ENCODE measurements at places on chromosomes 1 and 21.

DNA sequence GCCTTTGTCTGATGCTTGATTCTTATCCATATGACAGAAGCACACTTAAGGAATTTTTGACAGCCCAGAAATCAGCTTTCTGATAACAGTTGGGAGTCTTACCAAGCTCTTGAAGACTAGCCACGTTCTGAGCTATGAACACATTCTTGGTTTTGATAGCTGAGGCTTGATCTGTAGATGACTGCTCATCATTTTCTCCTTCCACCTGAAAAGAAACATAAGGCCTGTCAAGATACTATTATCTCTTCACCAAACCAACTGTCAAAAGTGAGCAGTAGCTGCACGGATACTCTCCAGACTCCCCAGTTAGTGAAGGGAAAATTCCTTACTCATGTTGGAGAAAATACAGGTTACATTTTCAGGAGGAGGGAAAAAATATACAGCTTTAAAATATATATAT lies 12.2 kb downstream of the UBR4 start:
- DNase-seq: no peak

DNA sequence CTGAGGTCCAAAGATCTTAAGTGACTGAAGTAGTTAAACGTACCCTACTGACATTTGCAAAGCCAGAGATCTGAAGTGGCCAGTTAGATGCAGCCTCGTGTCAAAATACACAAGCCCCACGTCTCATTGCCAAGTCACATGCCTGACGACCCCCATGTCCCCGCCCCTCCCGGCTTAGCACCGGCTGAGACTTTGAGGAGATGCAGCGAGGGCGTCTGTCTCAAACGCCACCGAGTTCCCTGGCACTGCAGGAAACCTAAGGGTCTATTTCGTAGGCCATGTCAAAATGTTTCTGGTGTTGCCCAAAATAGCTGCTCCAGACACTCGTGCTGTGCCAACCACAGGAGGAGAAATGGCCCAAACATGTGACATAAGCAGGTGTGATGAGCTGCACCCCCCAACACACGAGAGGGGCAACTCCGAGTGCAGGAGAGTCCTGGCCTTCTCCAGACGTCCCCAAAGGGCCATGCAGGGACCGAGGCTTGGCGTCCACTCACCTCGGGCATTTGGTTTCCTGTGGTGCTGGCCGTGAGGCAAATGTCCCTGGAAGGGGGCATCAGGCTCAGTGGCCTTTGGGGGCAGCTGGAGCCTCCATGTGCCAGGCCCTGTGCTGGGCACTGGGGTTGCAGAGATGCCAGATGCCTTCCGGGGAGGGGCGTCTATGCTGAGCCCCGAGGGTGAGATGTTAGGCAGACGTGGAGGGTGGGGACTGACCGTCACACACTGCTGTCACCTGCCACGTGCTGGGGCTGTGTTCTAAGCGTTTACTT lies 67.0 kb downstream of the MATN1 start:
- no peak for DNase-seq

DNA sequence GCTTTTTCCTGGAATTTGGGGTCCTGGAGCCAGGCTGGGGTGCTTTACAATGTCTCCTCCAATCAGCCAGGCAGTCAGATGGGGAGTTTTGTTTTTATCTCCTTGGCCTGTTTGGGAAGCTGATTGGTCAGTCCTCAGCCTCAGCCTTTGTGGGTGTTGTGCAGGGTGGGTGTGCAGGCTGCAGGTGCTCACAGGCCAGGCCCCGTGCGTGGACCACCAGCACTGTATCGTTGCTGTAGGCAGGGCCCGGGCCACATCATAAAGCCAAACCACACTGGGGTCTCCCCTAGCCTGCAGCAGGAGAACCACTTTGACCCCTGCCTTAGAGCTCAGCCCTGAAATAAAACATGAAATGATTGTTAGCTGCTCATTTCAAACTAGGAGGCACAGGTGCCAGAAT lies 8.6 kb downstream of the PRDM16 start:
- DNase-seq: no peak

DNA sequence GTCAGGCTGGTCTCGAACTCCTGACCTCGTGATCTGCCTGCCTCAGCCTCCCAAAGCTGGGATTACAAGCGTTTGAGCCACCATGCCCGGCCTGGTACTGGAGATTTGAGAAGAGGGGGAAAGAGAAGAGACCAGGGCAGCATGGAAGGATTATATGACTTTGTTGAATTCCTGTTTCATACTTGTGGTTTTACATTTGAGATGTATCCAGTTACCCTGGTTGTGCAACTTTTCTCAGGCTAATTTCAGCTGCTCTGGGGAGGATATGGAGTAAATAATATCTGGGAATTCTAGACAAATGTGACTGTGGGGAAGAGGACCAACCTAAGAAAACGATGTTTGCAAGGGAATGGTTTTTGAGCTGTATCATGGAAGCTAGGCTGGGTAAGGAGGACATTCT lies 89.5 kb upstream of the GREM2 start:
- no peak for DNase-seq

GRCh38 chr1:15056515-15057285 lies 96.8 kb upstream of the TMEM51 start:
- DNase-seq: no peak

GRCh38 chr1:91450260-91450659 lies 45.6 kb upstream of the HFM1 start:
- DNase-seq: no peak

DNA sequence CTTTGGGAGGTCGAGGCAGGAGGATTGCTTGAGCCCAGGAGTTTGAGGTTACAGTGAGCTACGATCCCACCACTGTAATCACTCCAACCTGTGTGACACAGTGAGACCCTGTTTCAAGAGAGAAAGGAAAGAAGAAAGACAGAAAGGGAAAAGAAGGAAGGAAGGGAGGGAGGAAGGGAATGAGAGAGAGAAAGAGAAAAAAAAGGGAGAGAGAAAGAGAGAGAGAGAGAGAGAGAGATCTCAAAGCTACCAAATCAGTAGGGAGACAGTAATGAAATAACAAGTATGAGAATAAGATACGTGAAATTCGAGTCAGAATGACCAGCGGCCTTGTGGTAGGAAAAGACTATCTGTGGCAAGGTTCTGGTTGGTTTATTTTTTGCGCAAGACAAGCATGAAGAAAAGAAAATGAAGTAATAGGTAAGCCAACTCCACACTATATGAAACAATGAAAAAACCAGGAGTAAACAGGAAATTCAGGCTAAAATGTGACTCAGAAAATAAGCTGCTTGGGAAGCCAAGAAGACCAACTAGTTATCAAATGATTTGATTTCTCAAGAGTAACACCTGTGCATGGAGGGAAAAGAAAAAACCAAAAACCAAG lies 8.9 kb downstream of the MTF1 start:
- no peak for DNase-seq

Measured in forelimb muscle (tissue), 1 donor.